CD4-positive, alpha-beta T cell treated with Interleukin-15 for 4 hours (primary cell): ENCODE measurements at places on chromosomes 2 and 18.

DNA sequence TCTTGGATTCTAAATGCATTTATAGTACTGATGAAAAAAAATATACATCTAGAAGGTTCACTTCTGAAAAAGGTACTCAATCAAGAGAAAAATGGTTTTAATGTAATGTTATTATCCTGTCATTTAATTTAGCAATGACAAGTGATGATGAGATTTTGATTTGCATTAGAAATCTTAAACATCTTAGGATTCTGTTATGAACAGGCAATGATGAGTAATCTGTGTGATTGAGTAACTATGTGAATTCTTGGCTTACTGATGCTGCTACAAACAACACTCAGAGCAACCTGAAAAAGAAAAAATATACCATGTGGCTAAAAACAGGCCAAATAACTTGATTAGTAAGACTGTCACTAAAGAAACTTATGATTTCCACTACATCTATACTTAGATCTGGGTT, 30.1 kb downstream of the RBKS start:
- DNase-seq = no peak

- DNase-seq = peak; percentile 4
Observed at GRCh38 chr2:28544922-28545589, 49.2 kb downstream of the PLB1 start.

DNA sequence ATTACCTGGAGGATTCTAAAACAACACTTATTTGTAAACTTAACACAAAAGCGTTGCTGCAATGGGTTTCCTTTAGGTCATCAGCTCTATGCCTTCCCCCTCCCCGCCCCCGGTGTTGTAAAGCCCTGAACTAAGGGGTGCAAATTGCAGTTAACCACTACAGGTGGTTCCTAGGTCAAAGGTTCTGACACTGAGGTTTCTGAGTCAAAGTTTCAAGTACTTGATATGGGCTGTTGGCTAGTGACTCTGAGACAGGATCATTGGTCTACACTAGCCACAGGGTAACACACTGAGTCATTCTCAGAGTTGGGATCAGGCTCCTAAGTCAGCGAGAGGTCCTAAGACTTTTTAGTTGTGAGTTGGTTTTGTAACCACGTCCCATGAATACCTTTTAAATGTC, 15.4 kb downstream of the IL1B start:
- no peak for DNase-seq

DNA sequence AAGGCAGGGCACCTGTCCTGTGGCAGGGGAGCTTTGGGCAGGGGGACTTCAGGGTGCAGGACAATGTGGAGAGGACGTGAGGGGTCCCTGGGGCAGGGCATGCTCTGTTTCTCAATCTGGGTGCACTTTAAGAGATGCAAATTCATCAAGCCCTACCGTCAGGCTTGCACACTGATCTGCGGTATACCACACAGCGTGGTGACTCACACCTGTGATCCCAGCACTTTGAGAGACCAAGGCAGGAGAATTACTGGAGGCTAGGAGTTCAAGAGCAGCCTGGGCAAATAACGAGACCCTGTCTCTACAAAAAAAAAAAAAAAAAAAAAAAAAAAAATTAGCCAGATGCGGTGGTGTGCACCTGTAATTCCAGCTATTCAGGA, 10.2 kb upstream of the GPC1 start:
- no peak for DNase-seq

DNA sequence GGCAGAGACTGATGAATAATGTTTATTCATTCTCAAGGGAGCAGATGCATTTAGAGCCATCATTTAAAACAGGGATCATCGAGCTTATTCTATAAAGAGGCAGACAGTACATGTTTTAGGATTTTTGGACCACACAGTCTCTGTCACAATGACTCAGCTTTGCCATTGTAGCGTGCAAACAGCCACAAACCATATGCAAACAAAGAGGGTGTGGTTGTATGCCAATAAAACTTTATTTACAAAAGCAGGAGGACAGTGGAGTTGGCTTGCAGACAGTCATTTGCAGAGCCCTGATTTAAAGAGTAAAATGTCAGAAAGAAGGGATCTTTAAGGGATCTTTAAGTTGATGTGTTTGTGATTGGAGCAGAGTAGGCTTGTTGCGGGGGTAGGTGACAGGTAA, 51.5 kb downstream of the SMIM21 start:
- DNase-seq = no peak
